Esophagus squamous epithelium (tissue), 5 donors: ENCODE measurements at places on chromosomes 3 and 15.

DNA sequence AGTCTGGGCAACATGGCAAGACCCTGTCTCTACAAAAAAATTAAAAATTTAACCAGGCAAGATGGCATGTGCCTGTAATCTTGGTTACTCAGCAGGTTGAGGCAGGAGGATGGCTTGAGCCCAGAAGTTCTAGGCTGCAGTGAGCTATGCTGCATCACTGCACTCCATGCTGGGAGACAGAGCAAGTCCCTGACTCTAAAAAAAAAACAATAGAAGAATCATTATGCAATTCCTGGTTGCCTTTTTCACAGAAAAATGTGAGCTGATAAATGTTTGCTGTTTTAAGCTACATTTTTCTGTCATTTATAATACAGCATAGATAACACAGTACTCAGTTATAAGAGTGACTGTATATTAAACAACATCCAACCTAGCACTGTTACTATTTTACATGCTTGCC, 148.8 kb downstream of the SCAPER start:
- DNase-seq, result no peak

GRCh38 chr15:94480289-94480834, 249.0 kb downstream of the MCTP2 start:
- DNase-seq, result no peak

DNA sequence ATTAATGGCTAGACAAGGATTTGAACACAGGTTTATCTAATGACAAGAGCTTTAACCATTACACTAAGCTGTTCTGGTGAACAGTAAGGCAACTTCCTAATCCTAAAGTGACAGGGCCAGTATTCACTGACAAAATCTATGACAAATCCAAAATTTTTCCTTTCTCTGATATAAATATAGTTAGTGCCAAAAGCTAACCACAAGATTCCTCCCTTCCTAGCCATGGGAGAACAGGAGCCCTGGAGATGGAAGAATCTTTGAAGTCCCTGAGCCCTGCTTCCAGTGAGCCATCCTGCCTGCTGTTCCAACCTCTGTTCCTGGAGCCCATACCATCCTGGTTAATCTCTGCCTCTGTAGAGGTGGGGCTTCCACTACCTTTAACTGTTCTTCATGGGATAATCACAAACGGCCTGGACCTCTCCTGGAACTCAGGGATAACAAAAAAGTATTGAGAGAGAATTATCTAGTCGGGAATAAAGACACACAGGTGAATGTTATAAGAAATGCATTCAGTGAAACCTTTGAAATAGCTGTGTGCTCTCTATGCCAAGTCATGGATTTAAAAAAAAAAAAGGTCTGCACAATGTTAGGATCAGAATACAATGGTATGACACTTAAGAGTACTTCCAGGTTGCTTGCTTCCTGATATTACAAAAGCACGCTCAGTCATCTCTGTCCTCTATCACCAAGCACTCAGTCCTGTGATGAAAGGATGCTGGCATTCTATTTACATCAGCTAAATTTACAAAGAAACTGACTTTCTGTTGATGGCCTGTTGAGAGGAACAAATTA, 235.8 kb downstream of the SUCLG2 start:
- no peak for DNase-seq

GRCh38 chr3:111932946-111933345, 45.9 kb upstream of the ABHD10 start:
- no peak for DNase-seq

GRCh38 chr3:114878114-114878839, 268.8 kb downstream of the ZBTB20 start:
- DNase-seq, result no peak

DNA sequence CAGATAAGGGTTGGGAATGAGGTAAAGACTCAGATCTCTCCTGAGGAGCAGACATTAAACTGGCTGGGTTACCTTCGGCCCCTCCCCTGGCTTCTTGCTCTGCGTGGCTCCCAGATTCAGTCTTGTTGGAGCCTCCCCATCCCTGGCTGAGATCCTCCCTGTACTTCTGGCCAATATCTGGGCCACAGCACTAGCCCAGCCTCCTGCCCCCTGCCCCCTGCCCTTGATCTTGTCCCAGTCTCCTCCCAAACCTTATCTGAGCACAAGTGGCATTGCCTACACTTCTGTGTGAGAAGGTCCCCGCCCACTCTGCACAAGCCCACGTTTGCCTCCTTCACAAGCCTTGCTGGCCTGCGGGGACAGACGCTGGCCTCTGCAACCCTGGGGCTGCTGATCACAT, 16.8 kb downstream of the PLA2G4F start:
- DNase-seq, result no peak

- no peak for DNase-seq
Measured at GRCh38 chr15:92619145-92620101, 36.2 kb downstream of the FAM174B start.

DNA sequence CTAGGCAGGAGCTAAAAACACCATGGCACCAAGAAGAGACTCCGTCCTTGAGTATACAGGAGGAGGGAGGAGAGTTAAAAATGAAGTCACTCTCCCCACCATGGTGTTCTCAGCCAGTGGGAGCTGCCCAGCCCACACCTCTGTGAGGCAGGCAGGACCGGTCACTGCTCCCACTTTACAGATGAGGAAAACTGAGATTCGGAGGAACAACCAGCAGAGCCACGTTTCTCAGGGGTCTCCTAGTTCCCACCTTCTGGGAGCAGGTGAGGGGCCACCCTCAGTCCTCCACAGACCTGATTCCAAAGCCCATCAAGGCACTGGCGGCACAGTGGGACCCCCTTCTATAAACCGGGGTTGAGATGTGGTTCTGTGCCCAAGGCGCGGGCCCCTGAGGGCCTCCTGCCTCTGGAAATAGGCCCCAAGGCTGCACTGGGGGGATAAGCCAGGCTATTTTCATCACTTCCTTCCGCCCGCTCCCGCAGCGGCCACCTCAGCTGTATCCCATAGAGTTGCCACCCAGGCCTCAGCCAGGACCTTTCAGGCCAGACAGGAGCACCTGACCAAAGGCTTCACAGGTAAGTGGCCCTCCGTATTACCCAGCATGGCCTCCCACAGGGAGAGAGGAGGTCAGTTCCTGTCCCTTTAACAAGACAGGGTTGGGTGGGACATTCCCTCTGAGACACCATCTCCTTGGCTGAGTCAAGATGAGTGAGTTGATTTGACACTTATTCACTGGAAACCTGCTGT, at the start of gene GP9:
Gene GP9 (plus strand): TSS at position 504 of the 747 bp plus-strand sequence. CDS start 961 bp downstream, outside the sequence.
- no peak for DNase-seq

DNA sequence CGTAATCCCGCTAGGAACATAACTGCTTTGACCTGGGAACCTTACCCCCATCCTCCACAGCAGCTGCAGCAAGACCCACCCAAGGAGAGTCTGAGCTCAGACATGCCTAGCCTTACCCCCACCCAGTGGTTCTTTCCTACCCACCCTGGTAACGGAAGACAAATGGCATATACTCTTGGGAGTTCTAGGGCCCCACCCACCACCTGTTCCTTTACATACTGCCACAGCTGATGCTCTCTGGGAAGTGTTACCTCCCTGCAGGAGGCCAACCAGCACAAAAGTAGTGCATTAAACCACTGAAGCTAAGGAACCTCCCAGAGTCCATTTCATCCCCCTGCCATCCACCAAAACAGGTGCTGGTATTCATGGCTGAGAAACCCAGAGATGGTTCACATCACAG, 50.6 kb upstream of the AZI2 start:
- no peak for DNase-seq

DNA sequence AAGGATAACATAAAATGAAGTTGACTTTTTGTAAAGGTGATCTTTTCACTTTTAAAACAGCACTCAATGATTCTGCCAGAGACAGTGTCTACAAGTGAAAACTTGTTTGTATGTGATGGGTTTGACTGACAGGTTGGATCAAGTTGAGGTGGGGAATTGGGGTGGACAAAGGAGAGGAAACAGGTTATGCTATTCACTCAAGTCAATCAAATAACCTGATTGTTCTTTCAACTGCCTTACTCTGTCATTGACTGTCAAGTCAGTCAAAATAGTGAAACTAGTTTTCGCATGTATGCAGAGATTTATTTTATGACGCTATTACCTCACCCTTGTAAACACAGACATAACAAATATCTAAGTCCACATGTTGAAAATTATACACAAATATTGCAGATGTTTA, 187.7 kb downstream of the ROBO2 start:
- DNase-seq, result no peak

- no peak for DNase-seq
Measured at GRCh38 chr3:60316121-60316797, 935.0 kb downstream of the FHIT start.

- no peak for DNase-seq
Measured at GRCh38 chr15:44659056-44659455, 4.4 kb downstream of the SPG11 start.

GRCh38 chr15:87682527-87682926, 574.0 kb downstream of the NTRK3 start:
- no peak for DNase-seq

GRCh38 chr3:56157693-56158362, 310.4 kb downstream of the ERC2 start:
- no peak for DNase-seq

DNA sequence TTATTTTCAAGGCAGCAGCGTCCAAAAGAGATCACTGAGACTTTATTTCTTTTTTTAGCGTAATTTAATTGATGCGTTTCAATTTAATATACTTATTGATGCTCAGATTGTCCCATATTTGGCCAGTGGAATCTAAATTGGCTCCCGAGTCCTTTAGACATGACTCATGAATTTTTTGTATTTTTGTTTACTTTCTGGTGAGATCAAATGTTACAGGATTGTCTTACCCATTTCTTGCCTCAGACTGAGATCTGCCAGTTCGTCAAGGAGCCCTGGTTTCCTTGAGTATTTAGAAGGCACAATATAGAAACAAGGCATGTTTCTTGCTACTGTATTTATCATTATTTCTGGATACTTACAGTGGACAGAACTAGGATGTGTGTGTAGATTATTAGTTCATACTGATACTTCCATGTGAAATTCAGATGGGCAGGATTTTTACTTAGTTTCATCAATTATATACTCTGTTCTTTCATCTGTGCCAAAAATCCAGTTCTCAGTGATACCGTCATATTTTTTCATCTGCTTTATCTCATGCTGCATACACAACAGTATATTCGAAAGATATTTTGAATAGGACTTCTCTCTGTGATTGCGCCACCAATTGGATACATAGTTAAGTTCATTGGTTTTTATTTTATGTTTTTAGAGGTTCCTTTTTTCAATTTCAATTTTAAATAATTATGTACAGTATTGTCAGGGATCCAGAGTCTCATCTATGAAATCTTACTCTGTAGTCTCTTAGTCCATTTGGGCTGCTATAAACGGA, 436.9 kb upstream of the C2CD4B start:
- no peak for DNase-seq

DNA sequence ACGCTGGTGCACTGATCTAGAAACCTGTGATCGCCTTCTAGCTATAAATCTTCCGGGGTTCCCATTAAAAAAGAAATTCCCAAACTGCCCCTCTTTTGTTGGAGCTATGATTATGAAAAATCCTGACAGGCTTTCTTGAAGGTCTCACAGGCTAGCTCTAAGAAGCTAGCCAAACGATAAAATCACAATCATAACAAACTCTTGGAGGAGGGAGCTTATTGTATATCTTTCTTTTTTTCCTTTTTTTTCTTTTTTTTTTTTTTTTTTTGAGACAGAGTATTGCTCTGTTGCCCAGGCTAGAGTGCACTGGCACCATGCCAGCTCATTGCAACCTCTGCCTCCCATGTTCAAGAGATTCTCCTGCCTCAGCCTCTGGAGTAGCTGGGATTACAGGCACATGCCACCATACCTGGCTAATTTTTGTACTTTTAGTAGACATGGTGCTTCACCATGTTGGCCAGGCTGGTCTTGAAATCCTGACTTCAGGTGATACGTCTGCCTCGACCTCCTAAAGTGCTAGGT, 72.0 kb downstream of the MYO1E start:
- no peak for DNase-seq

DNA sequence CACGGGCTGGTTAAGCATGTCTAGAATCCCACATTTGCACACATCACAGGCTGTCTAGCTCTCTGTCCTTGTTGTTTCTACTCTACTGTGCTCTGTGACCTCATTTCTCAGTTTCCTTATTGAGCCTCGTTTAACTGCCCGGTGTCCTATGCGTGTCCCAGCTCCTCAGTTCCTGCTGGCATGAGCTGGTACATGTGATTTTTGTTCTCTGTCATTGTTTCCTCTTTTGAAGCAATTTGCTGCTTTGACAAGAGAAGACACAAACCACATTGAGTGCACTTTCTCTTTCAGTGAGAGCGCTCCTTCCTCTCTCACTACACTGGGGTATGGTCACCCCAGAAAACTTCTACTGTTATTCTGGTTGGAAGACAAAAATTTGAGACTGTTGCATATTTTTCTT, 563.5 kb downstream of the PDCD6IP start:
- DNase-seq, result no peak

DNA sequence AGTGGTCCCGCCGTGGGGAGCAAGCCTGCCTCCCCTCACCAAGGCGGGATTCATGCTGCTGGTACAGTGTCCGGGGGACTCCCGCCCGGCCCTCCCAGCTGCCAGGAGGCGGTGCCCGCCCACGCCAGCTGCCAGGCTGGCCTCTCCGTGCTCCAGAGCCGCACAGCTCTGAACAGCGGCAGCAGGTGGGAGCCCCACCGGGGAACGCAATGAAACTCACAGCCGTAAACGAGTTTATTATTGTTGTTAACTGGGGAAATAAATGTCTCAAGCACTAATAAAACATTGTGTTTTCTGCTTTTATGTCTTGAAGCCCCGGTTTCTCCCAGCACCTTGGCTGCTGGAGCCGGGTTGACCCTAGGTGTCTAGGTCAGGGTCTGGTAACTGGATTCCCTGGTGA, 317.7 kb upstream of the TLE3 start:
- DNase-seq, result no peak

GRCh38 chr3:110413807-110414748, 657.5 kb upstream of the NECTIN3 start:
- no peak for DNase-seq

DNA sequence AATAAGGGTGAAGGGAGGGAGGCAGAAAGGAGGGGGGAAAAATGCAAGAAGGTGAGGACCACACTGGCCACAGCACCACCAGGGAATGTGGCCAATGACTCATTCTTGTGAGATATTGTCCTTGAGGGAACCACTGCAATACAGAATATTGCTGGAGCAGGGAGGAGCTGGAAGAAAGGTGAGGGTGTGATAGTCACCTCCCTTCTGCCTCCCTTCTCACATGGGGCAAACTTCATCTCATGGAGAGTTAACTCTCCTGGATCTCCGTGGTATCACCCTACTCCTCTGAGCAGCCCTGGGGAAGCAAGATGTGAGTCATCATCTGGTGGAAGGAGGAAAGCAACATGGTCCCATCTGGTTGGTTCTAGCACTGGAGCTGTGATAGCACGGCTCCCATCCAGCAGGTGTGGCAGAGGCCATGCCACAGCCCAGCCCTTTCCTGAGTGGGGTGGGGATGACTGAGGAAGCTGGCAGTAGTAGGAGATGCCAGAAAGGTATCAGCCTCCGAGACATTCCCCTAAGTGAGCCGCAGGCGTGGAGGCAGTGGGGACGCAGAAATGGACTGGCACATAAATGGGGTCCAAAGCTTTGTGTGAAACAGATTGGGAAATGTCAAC, 115.9 kb upstream of the LPP start:
- DNase-seq, result no peak

GRCh38 chr3:158272081-158272480, 162.2 kb downstream of the RSRC1 start:
- DNase-seq, result no peak

- DNase-seq, result no peak
Measured at GRCh38 chr3:172084871-172085556, 45.6 kb downstream of the FNDC3B start.

- DNase-seq, result no peak
Measured at GRCh38 chr15:23002920-23003319, 22.8 kb upstream of the CYFIP1 start.

- no peak for DNase-seq
Measured at GRCh38 chr3:189766416-189766815, 135.2 kb downstream of the TP63 start.

- DNase-seq, result no peak
Measured at GRCh38 chr15:89772932-89773583, 3.1 kb upstream of the MESP2 start.
